Right kidney (tissue), 9 donors: ENCODE measurements at places on chromosomes 16 and 17.
A peak's percentile ranks its signal among the peaks of the same experiment; 100 is the strongest.

GRCh38 chr17:58329810-58330537 is 1.4 kb upstream of the TSPOAP1 start:
- no peak for DNase-seq

- no peak for DNase-seq
These were observed 52.8 kb downstream of the GSG1L start for GRCh38 chr16:28010671-28011070.

- peak; percentile 96 for DNase-seq
These were observed at the start of gene SF3B3 for GRCh38 chr16:70523743-70524398. SF3B3 (plus strand) TSS chr16:70523816; CDS start chr16:70526657, 2,841 bp downstream.

DNA sequence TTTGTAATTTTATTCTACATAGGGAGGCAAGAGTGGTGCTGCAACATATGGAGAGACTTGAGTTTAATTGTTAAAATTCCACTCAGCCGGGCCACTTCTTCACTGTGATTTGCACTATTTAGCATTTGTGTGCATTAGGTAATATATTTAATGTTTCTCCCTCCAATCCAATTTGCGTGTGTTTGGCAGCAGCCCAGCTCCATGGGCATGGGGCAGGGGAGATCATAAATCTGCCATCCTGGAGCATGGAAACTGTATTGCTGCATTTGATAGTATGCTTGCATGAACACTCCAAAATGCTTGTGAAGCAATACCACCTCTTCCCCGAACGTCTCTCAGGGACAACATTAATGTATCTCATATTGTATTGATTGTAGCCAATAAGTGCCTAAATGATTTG is 339.1 kb upstream of the RBFOX1 start:
- peak; percentile 29 for DNase-seq

DNA sequence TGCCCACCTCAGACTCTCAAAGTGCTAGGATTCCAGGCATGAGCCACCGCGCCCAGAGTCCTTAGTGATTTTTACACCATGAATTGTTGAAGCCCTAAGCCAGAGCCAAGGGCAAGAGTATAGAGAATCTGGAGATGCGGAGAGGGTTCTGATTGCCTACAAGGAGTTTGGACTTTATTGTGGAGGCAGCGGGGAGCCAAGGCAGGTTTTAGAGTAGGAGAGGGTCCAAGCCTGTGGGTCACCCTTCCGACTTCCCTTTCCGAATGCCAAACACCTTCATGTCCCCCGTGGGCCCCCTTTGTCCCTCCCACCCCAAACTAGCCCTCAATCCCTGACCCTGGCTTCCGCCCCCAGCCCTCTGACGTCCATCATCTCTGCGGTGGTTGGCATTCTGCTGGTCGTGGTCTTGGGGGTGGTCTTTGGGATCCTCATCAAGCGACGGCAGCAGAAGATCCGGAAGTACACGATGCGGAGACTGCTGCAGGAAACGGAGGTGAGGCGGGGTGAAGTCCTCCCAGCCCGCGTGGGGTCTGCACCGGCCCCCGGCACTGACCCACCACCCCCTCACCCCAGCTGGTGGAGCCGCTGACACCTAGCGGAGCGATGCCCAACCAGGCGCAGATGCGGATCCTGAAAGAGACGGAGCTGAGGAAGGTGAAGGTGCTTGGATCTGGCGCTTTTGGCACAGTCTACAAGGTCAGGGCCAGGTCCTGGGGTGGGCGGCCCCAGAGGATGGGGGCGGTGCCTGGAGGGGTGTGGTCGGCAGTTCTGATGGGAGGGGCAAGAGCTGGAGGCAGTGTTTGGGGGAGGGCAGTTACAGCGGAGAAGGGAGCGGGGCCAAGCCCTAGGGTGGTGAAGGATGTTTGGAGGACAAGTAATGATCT is 7.1 kb downstream of the MIEN1 start:
- DNase-seq: no peak

- DNase-seq: no peak
These were observed 14.7 kb upstream of the SLX4 start for GRCh38 chr16:3625911-3626732.

DNA sequence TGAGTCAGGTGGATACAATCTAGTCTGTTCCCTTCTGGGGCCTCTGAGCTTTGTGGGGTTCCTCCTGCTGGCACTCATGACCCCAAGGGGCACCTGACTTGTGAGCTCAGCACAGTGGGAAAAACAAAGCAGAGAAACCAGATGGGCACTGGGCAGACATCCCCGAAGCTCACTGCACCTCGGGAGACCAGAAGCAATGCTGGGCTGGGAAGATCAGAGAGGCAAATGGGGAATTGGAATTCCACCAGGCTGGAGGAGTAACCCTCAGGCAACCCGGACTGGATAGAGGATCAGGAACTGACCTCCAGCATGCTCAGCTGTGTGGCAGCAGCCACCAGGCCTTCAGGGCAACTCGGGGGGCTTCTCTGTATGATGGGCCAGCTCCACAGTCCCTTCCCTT is 50.3 kb downstream of the ABCC12 start:
- DNase-seq: no peak

GRCh38 chr17:17182598-17183136 is 23.5 kb downstream of the PLD6 start:
- DNase-seq: no peak
